CMK (cell line): ENCODE measurements at places on chromosomes 16 and 17.

DNA sequence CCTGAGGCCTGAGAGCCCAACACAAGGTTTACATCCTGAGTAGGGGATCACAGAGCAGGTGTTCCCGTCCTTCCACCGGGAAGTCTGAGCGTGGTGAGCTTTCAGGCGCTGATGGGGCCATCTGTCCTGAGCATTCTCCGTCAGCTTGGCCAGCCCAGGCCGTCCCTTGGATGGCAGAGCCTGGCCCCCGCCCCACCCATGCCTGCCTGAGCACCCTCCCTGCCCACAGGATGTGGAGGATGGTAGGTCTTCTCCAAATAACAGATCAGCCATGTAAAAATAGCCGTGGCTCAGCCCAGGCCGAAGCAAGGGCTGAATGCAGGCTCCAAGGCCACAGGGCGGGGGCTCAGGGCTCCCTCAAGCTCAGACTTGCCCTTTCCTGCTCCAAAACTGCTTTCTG, 20.2 kb downstream of the SPNS2 start:
- DNase-seq: no peak

DNA sequence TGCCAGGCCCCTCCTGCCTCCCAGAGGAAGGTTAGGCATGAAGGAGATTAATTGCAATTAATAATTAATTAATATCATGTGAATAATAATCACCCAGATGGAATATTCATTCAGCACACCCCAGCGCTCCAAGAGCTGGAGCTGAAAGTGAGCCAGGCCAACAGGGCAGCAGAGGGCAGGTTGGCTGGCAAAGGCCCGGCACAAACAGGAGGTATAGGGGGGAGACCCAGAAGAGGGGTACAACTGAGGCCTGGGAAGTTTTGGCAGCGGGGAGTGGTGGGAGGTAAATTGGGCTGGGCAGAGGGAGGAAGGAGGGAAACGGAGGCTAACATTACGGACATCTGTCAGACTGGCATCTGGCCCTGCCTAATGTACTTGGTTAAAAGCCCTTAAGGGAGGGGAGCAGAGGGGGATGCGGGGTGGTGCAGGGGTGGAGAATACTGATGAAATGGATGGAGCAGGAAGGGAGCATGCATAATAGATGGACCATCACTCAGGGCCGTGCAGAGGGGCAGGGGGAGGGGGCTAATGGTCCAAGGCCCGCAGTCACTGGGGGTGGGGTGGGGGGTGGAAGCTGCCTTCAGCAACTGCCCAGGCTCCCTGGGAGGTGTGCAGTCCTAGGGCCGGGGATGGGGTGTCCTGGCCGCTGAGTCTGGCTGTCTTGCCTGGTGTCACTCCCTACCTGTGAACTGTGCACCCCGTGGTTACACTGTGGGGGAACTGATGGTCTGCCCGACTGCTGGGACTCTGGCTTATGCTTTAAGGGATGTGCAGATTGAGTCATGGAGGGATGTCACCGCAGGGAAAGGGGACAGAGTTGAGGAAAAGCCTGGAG, 1.9 kb downstream of the ADAM11 start:
- DNase-seq: no peak

- no peak for DNase-seq
These were observed 1.3 kb upstream of the CCDC102A start for GRCh38 chr16:57537581-57538234.

DNA sequence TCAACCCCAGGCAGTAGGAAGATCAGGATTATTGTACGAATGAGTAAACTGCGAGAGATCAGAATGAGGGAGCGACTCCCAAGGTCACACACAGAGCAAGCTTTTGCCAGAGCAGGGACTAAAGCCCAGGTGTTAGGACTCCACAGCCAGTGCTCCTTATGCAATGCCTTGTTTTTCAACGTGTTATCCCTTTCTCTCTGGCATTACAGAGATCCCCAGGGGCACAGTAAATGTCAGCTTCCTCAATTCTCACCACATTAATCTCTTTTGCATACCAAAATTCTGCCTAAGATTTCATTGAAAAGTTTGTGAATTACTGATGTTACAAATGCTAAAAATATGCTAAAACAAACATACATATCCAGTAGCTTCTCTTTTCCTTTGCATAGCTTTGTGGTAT, 68.1 kb upstream of the CES5A start:
- DNase-seq: no peak

GRCh38 chr17:64183815-64184214, 53.9 kb upstream of the ERN1 start:
- DNase-seq: no peak

DNA sequence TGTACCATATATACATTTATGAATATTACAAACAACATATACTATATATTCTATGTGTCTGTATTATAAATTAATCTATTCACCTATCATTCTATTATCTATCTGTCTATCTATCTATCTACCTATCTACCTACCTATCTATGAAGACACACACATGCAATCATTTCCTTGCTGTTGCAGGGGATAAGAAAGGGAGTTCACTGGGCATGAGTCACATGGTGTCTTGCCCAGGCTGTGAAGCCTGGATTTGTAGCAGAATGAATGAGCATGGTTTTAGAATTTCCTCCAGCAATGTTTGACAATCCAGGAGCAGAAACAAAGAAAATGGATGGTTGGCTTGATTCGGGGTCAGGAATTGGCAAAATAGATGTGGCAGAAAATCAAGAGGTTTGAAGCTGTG, 23.2 kb upstream of the FAM20A start:
- DNase-seq: no peak

- no peak for DNase-seq
These were observed 98.5 kb downstream of the RAP1GAP2 start for GRCh38 chr17:2894782-2895181.

GRCh38 chr17:19935169-19935568, 42.5 kb downstream of the AKAP10 start:
- no peak for DNase-seq

- DNase-seq: no peak
These were observed 67.1 kb upstream of the METRNL start for GRCh38 chr17:83012200-83012785.

- DNase-seq: no peak
These were observed 1.8 kb downstream of the ST3GAL2 start for GRCh38 chr16:70437017-70437581.

DNA sequence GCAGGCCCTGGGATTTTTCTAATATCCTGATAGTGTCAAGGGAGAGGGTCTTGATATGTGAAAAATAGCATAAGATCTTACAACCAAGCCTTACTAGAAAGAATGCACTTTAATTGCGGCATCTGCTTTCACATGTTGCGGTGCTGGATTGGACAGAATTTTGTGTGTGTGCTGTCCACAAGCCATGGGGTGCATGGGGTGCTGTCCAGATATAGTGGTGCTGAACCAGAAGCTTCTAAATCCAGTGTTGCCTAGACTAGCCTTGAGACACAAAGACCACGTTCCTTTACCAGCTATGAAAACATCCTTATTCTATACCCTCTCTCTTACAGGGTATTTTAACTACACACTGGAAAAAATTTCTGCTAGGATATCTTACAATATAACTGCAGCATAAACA, 244.0 kb downstream of the TMEM114 start:
- DNase-seq: no peak

DNA sequence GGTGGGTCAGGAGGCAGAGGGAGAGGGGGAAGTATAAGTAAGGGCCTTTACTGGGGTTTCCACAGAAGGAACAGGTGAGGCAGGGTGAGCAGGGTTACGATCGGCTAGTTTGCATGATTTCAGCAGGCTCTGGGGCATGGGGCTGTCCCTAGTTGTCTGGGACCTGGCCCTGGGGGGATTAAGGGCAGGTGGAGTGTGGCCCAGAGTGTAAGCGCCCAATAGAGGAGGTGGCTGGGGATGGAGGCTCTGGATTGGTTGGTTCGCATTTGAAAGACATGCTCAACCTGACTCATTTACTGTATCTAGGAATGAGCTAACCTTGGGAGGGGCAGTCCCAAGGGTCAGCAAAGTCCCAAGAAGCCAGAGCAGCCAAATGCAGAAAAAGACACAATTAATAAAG, 230.3 kb downstream of the MAP2K4 start:
- DNase-seq: no peak

GRCh38 chr16:25092441-25092840, 19.1 kb upstream of the LCMT1 start:
- DNase-seq: no peak

DNA sequence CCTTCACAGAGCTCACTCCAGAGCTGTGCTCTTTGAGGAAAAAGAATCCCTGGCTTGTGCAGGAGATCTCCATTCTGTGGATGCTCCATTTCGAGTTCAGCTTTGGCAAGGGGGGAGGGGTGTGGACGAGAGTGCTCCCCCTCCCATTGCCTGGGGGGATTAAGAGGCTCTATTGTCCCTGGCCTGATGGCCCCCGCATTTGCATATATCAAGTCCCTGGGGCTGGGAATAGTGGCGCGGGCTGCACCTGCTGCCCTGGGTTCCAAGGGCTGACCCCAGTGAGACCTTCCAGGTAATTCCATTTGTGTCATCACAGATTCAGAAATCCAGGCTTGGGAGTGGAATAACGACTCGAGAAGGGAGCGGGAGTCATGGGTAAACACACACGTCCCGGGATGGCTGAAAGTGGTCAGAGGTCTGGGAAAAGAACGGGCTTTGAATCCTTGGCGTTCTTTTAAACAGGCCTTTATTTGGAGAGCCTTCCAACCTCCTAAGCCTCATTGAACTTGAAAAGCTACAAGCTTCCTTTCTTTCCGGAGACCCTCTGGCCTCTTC, 479.3 kb downstream of the HS3ST3B1 start:
- DNase-seq: no peak

GRCh38 chr16:88591577-88592021, 21.4 kb downstream of the ZC3H18 start:
- no peak for DNase-seq

GRCh38 chr17:40515011-40515410, 13.6 kb upstream of the TNS4 start:
- no peak for DNase-seq

DNA sequence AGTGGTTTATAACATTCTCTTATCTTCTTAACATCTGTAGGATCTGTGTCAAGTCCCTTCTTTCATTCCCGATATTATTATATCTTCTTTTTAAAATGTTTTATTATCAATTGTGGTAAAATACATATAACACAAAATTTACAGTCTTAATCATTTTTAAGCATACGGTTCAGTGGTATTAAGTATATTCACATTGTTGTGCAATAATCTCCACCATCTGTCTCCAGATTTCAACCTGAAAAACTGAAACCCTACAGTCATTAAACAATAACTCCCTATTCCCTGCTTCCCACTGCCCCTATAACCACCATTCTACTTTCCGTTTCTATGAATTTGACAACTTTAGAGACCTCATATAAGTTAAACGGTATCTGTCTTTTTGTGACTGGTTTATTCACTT, 45.5 kb downstream of the CEP112 start:
- DNase-seq: no peak

DNA sequence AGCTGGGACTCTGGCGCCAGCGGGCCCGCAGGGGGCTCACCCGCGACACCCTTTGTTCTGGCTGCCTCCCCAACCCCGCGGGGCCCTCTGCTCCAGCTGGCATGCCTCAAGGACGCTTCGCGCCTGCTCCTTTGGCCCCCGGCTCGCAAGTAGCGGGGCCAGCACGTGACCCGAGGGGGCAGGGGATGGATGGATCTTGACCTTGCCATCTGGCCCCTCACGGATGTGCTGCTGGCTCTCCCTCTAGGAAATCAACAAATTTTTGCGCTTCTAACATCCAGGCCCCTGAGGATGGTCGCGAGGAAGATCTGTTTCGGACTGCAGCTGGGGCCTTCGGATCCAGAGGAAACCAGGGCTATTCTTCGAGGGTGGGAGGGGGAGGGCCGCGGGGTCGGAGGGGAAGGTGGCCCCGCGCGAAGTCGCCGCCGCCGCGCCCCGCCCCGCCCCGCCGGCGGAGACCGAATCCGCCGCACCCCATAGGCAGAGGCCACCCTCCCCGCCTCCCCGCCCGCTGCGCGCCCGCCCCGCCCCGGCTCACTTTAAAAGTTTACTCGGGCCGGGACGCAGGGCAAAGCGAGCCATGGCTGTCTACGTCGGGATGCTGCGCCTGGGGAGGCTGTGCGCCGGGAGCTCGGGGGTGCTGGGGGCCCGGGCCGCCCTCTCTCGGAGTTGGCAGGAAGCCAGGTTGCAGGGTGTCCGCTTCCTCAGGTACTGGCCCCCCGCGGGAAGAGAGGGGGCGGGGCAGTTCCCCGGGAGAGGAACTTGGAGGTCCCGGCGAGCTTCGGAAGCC, at the start of gene ACSF2:
Gene ACSF2 (plus strand): TSS at position 537 of the 790 bp plus-strand sequence. CDS start 44 bp downstream, at position 581.
- peak; percentile 75 for DNase-seq

- peak; percentile 33 for DNase-seq
These were observed 17.1 kb upstream of the CORO1A start for GRCh38 chr16:30166202-30166902.

DNA sequence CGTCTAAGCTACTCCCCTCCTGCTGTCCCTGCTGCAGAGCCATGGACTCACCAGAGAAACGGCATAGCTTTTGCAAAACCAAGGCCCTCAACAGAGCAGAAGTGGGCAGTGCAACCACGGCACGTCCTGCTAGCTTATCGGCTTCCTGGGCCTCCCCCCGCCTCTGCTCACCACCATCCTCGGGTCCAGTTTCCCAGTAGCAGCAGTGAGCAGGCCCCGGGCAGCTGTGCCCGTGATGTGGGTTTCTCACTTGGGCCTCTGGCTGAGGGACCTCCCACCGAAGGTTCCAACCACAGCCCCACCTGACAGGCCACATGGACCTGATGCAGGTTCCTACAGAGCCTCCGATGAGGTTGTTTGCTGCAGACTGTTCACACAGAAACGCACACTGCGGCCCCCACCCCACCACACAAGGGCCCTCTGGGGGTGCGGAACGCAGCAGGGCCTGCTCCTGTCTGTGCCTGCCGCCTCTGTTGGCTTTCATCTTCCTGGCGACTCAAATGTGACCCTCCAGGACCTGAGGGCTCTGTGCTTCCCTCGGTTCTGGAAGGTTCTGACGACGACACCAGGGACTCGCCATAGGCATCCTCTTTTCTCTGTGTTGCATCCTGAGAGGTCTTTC, 24.8 kb downstream of the PDIA2 start:
- no peak for DNase-seq

DNA sequence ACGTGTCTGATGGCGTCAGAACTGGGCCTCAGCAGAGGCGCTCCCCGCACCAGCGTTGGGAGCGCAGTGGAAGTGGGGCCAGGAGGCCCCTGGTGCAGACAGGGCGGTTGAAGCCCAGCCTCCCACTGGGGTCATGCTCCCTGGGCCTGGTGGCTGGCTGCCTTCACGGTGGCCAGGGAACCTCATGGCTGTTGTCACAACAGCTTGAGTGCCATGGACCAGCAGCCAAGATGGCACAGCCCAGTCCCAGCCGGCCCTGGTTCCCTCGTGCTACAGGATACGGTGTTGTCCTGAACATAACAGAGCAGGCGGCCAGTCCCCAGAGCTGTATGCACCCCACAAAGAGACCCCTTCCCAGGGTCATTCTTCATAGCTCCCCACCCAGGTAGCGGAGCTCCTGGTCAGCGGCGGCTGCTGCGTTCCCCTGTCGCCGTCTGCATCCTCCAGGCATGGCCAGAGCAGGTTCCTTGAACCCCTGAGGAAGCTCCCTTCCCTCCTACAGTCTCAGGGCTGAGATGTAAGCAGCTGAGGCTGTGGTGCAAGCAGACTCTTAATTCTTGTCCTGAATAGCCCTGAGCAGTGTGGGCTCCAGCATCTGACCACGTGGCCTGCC, 29.7 kb downstream of the NME3 start:
- DNase-seq: no peak

DNA sequence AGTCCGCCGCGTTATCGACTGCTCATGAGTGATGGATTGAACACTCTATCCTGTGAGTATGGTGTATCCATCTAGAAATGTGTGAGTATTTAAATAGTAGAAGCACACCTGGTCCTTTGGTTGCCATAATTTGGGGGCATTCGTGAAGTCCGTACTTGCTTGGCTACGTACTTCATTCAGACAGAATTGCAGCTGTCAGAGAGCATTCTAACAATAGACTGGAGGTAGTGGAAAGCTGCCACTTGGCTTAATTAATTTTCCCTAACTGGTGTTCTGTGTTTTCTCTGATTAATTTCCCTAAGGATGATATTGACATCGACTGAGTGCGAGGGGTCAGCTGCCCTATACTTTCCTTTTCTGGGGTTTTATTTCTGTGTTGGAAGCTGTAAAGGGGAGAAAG, 14.1 kb downstream of the RPA1 start:
- DNase-seq: no peak
